Left ventricle myocardium superior (tissue), 1 donor: ENCODE measurements at places on chromosomes 11 and 22. TPM values are rescaled to one million over a fixed set of nuclear protein-coding genes. Genes with fewer than 3 reads are reported as not detected.

The MUC5AC gene
- total RNA-seq: not detected

The KCNJ5 gene
- total RNA-seq: 7.2 TPM

The APOBEC3G gene
- total RNA-seq: 3.9 TPM

The MAPK12 gene
- 15.8 TPM for total RNA-seq

The CCDC73 gene
- not detected for total RNA-seq

The C11orf91 gene
- not detected for total RNA-seq

The MRPL23 gene
- 102 TPM for total RNA-seq
